ENCODE measurements at places on chromosomes 2 and 18.

DNA sequence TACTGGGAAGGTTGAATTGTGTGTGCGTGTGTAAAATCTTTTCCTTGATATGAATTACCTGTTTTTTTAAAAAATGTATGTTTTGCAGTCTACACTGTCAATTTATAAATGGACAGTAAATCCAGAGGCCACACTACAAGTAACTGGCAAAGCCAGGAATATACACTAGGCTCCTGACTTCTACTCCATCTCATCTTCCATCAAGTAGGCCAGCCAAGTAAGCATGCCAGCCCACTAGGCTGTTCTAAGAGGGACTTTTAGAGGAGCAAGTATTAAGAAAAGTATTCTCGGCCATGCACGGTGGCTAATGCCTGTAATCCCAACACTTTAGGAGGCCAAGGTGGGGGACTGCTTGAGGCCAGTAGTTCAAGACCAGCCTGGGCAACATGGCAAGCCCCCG lies 13.0 kb upstream of the METAP1D start:
- no peak for DNase-seq

DNA sequence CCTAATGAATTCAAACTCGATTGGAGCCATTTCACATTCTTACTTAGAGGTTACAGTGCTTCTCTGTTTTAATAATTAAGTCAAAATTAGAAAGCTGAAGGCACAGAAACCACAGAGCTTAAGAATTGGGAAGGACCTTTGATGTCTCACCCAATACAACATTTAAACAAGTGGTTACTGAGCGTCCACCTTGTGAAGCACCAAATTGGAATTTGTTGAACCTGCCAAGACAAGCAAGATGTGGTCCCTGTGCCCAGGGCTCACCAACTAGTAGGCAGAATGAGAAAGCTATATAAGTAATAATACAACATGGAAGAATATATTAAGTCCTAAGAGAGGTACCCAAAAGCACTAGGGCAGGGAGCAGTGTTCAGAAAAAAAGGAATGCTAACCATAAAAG lies 64.5 kb upstream of the NPAS2 start:
- DNase-seq = no peak

DNA sequence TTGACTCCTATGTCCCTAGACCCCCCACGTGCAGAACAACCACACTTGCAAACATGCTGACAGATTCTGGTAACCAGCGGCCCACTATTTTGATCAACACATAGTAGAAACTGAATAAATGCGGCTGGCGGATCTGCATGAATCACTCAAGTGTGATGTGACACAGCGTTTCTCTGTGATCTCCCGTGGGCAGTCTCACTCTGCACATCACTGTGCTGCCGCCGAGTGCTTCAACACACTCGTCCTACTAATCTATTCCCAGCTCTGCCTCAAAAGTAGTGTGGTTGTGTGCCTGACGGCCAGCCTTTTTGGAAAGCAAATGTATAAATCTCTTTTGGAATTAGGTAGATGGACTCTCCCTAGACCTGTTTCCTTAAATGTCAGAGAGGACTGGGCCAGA lies 37.3 kb upstream of the TMEM182 start:
- no peak for DNase-seq

DNA sequence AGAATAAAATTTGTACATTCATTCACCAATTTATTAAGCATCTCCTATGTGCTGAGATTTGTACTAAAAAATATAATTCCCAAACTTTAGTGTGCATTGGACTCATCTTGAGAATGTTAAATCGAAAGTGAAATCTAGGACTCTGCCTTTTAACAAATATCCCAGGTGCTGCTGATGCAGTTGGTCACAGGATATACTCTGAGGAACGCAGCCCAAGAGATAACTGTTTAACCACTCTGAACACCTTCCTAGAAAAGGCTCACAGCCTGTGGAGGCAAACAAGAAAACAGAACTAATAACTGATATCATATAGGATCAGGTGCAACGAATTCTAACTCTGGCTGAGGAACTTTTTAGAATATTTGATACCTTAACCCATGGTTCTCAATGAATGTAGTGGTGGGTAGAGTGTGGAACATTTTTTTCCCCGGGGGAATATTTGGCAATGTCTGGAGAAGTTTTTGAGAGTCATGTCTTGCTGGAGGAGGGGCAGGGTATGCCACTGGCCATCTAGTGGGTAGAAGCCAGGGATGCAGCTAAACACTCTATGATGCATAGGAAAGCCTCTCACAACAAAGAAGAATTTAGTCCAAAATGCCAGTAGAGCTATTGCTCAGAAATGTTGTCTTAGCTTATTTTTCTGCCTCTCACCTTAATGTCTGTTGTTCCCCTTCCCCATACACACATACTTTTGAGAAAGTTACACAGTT lies 96.5 kb downstream of the EHBP1 start:
- peak; percentile 67 for DNase-seq

DNA sequence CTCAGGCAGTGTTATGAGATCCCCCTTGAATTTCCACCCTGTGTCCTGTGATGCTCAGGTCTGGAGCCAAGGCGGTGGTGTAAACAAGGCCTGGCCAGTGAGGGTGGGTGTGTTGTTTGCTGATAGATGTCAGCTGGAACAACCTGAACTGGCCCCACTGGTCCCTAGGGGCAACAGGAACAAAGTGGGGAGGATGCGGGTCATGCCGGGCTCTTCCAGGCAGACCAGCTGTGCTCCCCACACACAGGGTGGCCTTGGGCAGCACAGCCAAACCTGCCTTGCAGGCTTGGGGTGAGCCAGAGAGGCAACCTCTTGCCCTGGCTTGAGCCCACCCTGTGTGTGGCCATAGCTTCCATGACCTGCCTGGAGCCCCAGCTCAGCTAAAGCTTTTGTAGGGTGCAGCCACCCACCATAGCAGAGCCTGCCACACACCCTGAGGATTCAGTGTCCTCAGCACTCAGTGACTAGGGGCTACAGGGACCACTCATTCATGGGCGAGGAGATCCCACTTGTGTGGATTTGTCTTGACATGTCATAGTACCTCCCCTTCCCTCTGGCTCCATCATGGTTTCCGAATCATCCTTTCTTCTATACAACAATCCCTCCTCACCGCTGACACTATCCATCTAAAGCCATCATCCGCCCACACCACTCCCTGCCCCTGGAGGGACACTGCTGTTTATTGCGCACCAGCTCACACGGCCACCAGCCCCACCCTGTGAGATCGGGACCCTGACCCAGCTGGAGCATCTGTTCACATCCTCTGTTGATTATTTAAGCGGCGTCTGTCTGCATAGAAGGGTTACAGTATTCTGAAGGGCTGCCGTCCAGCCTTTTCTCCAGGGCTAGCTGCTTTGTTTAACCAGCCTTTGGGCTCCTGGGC lies 268.8 kb downstream of the CYP26B1 start:
- no peak for DNase-seq

DNA sequence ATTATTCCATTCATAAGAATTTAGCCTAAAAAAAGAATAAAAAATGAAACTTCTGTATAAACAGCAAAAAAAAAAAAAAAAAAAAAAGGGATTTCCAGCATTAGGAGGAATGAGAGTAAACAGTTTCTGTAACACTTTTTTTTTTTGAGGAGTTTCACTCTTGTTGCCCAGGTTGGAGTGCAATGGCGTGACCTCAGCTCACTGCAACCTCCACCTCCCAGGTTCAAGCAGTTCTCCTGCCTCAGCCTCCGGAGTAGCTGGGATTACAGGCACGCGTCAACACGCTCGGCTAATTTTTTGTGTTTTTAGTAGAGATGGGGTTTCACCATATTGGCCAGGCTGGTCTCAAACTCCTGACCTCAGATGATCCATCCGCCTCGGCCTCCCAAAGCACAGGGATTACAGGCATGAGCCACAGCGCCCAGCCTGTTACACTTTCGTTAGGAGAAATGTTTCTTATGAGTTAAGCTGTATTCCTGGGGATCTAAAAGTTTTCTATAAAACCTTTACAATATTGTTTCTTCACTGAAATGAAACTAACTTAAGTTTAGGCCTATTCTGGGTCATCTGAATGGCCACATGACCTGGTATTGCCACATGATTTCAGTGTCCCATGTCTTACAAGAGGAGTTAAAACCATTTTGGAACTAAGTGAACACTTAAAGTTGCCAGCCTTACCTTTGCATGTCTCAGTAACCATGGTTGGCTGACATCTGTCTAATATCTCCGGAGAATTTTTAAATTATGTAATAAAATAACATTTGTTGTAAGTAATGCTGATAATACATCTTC lies 17.5 kb downstream of the SMAD2 start:
- DNase-seq = peak; percentile 55

GRCh38 chr18:48679236-48679635 lies 140.4 kb downstream of the CTIF start:
- DNase-seq = no peak

GRCh38 chr2:240136671-240137292 lies 677 bp upstream of the COPS9 start:
- no peak for DNase-seq

GRCh38 chr2:72794572-72794971 lies 31.3 kb downstream of the EXOC6B start:
- no peak for DNase-seq

DNA sequence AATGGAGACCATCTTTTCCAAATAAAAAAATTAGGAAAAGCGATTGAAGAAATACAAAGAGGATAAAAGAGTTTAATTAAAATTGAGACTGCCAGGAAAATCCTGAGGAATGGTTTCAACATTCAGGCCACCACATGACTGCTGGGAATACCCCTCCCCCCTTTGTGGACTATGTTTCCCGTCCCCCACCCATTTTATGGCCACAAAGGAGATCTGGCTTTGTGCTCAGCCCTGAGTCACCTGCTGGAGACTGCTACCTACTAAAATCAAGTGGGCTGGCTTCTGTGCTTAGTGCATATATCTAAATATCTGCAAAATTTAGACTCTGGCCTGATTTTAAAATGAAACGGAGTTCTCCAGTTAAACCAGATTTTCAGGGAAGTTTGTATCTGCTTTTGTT lies 10.1 kb downstream of the RND3 start:
- peak; percentile 16 for DNase-seq

- no peak for DNase-seq
Observed at GRCh38 chr2:190578158-190579057, 43.9 kb upstream of the NEMP2 start.
